T-helper 17 cell (primary cell): ENCODE measurements at places on chromosomes 6 and 20. TPM values are rescaled to one million over a fixed set of nuclear protein-coding genes. Genes with fewer than 3 reads are reported as not detected.

FOXF2 gene
- total RNA-seq: not detected

SMPD2 gene
- total RNA-seq: 22.9 TPM

ACTL10 gene
- total RNA-seq: 0.89 TPM

MROH8 gene
- 2.0 TPM for total RNA-seq

TCF21 gene
- not detected for total RNA-seq

SPATA25 gene
- 0.94 TPM for total RNA-seq

IP6K3 gene
- total RNA-seq: not detected

FAM83B gene
- total RNA-seq: not detected
